ENCODE measurements at places on chromosomes 6 and 20.

- DNase-seq, result no peak
These were observed 806.3 kb upstream of the GJE1 start for GRCh38 chr6:141326426-141326825.

DNA sequence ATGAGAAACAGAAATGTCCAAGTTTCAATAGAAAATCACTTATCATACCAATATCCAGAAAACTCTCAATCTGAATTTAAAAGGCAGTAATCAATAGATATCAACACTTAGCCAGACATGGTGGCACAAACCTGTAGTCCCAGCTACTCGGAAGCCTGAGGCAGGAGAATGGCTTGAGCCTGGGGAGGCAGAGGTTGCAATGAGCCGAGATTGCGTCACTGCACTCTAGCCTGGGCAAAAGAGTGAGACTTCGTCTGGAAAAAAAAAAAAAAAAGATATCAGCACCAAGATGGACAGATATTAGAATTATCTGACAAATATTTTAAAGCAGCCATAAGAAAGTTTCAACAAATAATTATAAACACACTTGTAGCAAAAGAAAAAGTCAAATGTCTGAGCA is 47.0 kb downstream of the TCP11 start:
- DNase-seq, result no peak

- no peak for DNase-seq
These were observed 125.8 kb downstream of the MYB start for GRCh38 chr6:135306740-135307420.

DNA sequence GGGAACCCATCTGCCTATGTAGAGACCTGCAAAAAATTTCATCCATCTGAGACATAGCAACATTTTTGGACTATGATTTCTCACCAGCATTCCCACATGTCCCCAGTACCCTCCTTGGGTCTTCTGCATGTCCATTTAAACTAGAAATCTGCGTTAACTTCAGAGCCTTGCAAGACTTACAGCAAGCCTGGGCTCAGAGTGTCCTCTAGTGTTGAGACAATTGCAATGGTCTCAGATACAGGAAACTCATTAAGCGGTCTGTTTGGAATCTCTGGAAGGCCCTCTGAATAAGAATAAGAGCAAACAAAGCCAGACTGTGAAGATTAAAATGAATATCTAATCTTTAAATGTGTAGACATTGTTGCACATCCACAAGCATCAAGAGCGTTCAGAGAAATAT is 20.5 kb upstream of the PI3 start:
- no peak for DNase-seq

GRCh38 chr20:16411361-16411760 is 161.9 kb downstream of the KIF16B start:
- no peak for DNase-seq

DNA sequence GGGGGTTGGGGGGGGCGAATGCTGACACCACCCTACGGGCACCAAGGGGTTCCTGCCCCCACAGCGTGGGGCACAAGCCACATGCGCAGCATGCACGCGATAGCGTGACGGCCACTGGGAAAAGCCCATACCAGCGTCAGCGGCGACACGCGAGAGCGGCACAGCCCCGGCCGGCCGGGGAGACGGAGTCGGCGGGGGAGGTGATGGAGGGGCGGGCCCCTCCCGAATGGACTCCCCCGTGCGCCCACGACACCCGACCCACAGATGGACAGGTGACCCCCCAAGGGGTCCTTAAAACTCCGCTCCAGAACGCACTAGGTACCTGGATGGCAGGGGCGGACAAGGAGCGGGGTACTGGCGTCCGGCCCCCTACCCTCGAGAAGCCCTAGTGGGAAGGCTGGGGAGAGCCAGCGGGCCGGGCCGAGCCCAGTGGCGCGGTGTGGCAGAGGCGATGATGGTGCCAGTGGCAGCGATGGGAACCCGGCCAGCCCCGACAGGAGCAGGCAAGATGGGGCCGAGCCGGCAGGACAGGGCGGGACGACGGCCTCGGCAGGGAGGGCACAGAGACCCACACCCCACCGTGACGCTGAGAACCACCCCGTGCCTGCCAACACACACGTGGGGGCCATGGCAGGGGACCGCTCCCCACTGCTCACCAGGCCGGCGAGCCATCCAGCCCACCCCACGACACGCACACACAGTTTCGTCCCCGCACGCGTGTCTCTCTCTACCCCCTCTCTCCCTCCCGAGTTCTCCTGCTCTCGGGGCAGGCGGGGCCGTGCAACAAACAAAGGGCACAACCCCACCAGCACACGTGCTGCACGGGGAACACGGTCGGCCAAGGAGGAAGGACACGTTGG is 1959.8 kb upstream of the DEFB115 start:
- DNase-seq, result no peak

DNA sequence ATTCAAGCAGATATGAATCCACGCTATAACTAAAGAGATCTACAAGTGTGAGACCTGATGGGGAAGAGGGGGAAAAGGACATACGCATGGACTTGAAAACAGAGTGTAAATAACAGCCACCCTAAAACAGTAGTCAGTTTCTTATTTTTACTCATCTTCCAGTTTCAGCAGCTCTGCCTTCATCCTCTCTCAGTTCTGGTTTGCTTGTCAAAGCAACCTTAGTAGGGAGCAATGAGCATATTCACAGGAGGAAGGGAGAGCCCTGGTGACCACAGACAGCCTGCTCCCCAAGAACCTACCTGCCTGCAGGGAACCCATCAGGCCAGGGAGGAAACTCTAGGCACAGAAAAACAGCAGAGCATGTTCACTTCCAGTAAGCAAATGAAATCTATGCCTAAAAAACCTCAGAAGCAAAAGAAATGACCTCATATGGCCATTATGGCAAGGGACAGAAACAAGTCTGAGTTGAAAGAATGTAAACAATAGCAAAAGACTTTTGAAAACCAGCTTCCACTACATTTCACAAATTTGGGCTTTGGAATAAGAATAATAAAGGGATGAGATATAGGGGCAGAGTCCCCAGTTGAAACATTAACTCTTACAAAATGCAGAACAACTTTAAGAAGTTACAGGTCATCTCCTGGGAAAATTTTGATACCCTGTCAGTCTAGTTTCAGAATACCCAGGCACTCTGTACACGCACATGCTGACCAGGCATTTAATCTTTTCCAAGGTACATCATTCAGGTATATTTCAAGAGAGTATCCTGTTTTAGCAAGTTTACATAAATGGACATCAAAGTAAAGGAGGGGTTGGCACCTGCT is 120.8 kb upstream of the BCLAF1 start:
- no peak for DNase-seq

DNA sequence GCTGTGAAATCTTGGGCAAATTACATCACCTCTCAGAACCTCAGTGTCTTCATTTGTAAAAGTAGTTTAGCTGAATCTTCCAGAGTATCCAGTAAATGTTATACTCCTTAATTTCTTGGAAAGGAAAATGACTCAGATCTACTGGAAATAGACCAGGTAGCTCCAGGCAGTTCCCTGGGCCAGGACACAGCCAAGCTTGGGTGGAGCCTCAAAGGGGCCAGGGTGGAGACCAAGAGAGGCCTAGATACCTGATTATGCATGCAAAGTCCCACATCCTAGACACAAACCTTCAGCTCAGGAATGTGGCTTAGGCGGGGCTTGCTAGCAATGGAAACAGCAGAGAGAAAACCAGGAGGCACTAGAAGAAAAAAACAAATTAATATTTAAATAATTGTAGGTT is 272.8 kb downstream of the MAFB start:
- no peak for DNase-seq

GRCh38 chr6:33613146-33613794 is 7.9 kb upstream of the ITPR3 start:
- DNase-seq, result no peak

- DNase-seq, result no peak
These were observed 37.9 kb upstream of the CCDC167 start for GRCh38 chr6:37537548-37537947.

DNA sequence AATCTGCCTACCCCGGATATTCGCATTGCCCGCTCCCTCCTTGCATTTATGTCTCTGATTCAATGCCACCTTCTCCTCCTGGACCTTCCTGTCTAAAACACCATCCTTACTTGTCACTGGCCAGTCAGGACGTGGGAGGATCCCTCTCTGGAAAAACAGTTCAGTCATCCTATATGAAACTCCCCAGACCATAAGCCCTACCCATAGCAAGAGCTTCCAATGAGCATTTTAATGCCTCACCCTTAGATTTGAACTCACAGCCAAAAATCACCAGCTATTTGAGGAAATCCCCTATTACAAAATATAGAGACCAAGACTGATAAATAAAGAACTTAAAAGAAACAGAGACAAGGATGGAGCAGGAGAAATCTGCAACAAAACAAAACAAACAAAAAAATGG is 86.4 kb downstream of the SHLD1 start:
- no peak for DNase-seq

DNA sequence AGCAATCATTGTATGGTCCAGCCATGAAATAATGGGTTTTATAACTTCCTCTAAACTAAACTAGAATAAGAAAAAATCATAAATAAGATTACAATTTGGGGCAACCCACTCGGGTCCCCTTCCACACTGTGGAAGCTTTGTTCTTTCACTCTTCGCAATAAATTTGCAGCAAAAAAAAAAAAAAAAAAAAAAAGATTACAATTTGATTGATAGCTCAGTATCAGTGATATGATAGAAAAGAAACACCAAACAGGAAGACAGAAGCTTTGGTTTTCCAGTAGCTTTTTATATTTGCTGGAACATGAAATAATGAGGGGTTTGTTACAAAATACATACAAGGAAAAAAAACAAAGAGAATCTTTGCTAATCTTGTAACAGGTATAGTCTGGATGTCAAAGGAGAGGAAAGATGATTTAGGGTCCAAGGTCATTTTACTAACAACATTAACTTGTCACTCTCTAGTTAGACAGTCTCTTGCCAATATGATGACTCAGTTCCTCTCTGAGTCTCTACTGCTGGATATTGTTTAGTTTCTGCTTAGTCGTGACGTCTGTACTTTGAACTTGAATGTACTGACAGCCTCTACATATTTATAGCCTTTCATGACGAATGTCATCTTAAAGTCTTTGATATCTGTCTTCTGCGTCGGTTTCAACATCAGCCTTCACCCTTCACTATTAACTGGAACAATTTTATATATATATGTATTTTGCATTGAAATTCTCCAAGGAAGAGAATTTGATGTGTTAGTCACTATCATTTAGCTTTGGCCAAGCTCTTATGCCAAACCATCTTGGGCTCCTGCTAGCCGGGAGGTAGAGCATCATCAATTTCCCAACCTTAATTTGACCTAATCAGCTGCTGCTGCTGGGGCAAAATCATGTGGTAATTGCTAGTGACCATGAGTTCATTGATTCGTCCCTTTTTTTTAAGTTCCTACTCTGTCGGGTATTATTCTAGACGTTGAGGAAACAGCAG is 213.1 kb upstream of the STXBP5 start:
- DNase-seq, result no peak

- DNase-seq, result no peak
These were observed 240.5 kb downstream of the FARS2 start for GRCh38 chr6:5501837-5502236.

GRCh38 chr6:46129629-46130511 is at the start of gene ENPP4:
Gene ENPP4 (plus strand): TSS chr6:46129989. CDS start chr6:46139584, 9,595 bp downstream.
- DNase-seq, result peak; percentile 76

DNA sequence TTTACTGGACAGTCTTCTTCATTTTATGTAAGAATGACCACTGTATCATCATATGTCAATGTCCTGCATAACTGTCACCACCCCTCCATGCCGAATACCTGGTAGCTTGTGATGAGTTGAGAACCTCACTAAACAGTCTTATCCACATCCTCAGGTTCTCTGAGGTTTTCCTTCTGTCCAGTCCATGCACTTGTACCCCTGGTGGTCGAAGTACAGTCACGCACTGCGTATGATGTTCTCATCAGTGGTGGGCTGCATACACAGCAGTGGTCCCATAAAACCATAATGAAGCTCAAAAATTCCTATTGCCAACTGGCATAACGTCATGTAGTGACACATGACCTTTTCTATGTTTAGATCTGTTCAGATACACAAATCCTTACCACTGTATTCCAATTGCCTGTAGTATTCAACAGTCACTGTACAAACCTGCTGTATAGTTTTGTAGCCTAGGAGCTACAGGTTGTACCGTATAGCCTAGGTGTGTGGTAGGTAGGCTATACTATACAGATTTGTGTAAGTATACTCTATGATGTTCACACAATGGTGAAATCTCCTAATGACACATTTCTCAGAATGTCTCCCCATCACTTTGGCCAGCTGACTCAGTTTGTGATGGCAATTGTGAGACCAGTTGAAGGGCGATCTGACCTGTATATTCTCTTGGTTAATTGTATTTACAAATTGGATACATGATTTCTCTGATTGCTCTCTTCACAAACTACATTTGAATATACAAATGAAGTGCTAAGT is 31.3 kb upstream of the SDCBP2 start:
- DNase-seq, result no peak

- no peak for DNase-seq
These were observed 11.4 kb downstream of the DDX27 start for GRCh38 chr20:49230561-49231133.

DNA sequence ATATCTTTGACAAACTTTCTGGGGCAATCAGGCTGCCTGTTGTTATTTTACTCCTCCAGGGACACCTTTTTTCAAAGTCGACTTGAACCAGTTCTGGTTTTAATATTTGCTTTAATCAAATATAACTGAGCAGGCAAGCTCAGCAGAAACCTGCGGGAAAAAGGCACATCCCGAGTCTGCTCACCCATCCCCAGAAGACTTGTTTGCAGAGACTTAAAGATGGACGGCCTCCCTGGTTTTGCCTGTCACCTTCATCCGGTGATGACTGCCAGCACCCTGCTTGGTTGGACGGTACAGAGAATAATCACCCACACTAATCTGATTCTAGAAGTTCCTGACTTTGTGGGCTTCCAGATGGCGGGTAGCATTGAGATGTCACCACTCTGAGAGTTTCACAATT is 36.8 kb downstream of the PPP1R3G start:
- DNase-seq, result no peak

DNA sequence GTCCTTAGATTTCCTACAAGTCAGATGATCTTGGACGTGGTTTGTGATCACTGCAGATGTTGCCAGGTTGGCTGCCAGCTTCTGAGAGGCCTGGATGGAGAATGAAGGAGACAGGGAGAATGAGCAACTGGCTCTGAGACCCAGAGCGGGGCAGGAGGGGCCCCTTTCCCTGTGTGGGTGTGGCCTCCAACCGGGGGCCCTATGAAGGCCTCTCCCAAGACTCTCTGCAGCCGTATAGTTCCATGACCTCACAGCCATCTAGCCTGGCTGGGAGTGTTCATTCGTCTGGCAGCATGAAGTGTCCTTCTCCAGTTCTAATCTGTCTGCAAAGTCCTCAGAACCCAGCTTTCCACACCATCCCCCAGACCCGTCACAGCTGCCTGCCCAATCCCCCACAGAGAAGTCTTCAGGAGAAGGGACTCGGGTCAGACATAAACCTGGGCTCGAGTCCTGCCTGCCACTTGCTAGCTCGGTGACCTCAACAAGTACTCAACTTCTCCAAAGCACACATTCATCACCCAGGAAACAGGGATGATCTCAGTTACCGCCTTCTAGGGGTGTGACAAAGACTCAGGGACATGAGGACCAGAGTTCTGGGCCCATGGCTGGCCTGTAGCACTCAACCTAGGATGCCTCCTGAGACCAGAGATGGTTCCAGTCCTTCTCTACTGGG is 122.6 kb downstream of the EDN3 start:
- DNase-seq, result no peak
